Chondrocyte (in vitro differentiated cells): ENCODE measurements at places on chromosomes 6 and 20. TPM values are rescaled to one million over a fixed set of nuclear protein-coding genes. Genes with fewer than 3 reads are reported as not detected.

- peaks cover 62% of the 10 kb centered on the region for H3K4me1 ChIP-seq
- no peak overlapping the region for H3K4me3 ChIP-seq
- no peaks in the 10 kb centered on the region for H3K27me3 ChIP-seq
- peak overlapping the region; percentile 86 for H3K27ac ChIP-seq
- H3K36me3 ChIP-seq: peaks cover 8% of the 10 kb centered on the region
Observed at GRCh38 chr6:168545428-168545827, 104.4 kb downstream of the SMOC2 start.

SLC16A10 gene
- 0.02 TPM in 1 of 3 replicates, not detected in the others for total RNA-seq

DNA sequence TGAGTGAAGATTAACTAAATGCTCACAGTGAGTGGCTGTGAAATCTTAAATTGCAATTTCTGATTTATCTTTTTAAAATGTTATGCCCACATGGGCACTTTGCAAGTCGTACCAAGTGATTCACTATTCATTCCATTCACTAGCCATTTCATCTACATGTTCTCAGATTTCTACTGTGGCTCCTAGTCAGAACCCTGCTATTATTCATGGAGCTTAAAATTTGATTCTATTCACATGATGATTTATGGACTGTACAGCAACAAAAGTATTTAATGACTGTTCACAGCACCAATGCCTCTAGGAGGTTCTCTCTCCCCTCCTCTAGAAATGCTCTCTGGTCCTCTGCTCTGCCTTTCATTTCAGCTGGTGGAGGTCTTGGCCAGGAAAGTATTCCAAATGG is 133.5 kb upstream of the MAP3K7 start:
- no peaks in the 10 kb centered on the region for H3K36me3 ChIP-seq
- H3K4me1 ChIP-seq: no peaks in the 10 kb centered on the region
- DNase-seq: no peak
- peaks cover 9% of the 10 kb centered on the region for H3K27me3 ChIP-seq
- H3K4me3 ChIP-seq: no peak overlapping the region

GRCh38 chr6:170293341-170294231 is 2.7 kb upstream of the DLL1 start:
- no peak overlapping the region for H3K4me3 ChIP-seq
- peaks cover 42% of the 10 kb centered on the region for H3K27me3 ChIP-seq
- no peaks in the 10 kb centered on the region for H3K36me3 ChIP-seq
- no peak overlapping the region for H3K27ac ChIP-seq
- DNase-seq: no peak

ADGRB3 gene
- 1.5 TPM in 1 of 3 replicates, not detected in the others for total RNA-seq

DNA sequence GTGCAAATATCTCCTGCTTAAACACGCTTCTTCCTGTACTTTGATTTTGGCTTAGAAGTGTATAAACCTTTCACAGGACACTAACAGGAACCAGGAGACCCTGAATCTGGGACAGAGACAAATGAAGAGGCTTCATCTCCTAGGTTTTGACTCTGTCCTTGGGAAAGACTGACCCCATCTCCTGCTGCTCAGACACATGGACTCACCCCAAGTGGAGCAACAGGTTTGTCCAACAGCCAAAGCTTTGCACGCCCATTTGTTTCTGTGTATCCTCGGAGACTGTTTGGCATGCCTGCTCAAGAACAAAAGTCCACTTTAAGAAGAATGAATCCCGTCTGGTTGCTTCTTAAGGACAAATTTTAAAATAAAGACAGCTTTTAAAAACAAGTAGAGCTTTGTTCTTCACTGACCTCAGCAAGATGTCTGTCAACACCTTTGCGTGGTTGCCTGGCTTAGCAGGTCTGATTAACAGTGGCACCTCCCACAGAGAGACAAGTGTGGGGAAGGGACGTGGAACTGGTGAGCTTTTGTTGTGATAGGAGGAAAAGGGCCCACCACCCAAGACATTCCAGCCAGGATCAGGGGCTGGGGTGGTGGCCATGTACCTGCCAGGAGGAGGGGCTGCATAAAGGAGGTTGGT is 202.6 kb downstream of the SOD2 start:
- H3K27me3 ChIP-seq: peaks cover 10% of the 10 kb centered on the region
- no peaks in the 10 kb centered on the region for H3K4me1 ChIP-seq
- H3K36me3 ChIP-seq: no peaks in the 10 kb centered on the region
- H3K4me3 ChIP-seq: no peak overlapping the region

ADGRG6 gene
- 1.7 to 2.5 TPM (median 2.5 TPM) in 3 replicates for total RNA-seq

- no peak overlapping the region for H3K27ac ChIP-seq
- peaks cover 6% of the 10 kb centered on the region for H3K4me1 ChIP-seq
- H3K4me3 ChIP-seq: no peak overlapping the region
- H3K27me3 ChIP-seq: no peaks in the 10 kb centered on the region
- no peaks in the 10 kb centered on the region for H3K36me3 ChIP-seq
Observed at GRCh38 chr6:3585320-3585935, 128.6 kb upstream of the SLC22A23 start.

GPX5 gene
- not detected in 3 replicates for total RNA-seq

DNA sequence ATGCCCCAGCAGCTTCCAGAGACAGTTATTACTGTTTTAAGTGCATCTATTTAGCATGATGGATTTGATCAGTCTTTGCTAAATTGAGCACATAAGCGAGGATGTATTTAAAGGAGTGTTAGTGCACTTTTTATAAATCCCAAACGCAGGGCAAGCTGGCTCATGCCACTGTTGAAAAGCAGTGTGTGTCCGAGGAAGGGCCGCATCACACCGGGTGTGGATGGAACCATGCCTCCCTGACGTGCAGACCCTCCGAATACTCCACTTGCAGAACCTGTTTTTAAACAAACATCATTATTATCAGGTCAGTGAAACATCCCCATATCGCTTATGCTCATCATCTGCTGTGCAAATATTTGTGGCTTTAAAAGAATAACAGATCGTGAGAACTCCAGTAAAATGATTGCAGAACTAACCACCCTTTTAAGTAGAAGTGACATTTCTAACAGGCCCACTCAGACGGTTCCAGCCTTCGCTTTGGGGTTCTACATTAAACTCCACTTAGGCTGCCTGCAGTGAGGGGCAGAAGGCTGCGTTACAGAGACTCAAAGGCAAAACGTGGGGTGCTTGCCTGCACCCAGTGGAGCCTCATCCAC is 190.1 kb downstream of the CDH4 start:
- no peaks in the 10 kb centered on the region for H3K36me3 ChIP-seq
- peaks cover 7% of the 10 kb centered on the region for H3K27me3 ChIP-seq
- no peak overlapping the region for H3K27ac ChIP-seq
- no peak overlapping the region for H3K4me3 ChIP-seq
- H3K4me1 ChIP-seq: peaks cover 2% of the 10 kb centered on the region
- no peak for DNase-seq

GRCh38 chr20:4671015-4671414 is 50.7 kb upstream of the PRND start:
- H3K4me3 ChIP-seq: no peak overlapping the region
- H3K27ac ChIP-seq: no peak overlapping the region
- no peaks in the 10 kb centered on the region for H3K36me3 ChIP-seq
- no peaks in the 10 kb centered on the region for H3K4me1 ChIP-seq

DNA sequence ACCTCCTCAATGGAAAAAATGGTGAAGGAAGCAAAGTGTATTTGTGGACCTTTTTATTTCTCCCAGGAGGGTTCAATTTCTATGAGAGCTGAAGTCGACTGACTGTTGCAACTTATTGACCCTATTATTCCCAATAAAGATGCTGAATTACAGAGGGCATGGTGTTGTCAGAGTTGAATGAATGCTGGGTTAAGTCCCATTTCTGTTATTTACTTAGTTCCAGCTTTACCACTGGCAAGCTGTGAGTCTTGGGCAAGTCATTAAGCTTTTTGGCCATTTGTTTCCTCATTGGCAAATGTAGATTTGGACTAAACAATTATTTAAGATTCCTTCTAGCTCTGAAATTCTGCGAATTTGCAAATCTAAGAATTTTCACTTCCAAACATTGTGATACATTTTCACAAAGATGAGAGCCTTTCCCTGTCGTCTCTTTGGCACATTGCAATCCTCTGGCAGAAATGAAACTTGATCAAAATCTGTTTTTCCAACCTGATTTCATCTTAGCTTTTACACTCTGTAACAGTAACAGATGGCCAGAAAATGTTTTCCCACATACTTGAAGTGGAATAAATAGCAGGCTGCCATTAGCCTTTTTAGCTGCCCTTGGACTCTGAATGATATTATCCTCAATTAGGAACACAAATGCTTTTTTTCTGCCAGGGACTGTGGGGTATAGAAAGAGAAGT is 21.3 kb downstream of the BLTP3A start:
- peaks cover 35% of the 10 kb centered on the region for H3K4me1 ChIP-seq
- no peaks in the 10 kb centered on the region for H3K36me3 ChIP-seq
- no peak overlapping the region for H3K27ac ChIP-seq
- no peak overlapping the region for H3K4me3 ChIP-seq

- no peaks in the 10 kb centered on the region for H3K36me3 ChIP-seq
- no peak overlapping the region for H3K4me3 ChIP-seq
- H3K27me3 ChIP-seq: no peaks in the 10 kb centered on the region
- H3K27ac ChIP-seq: peak overlapping the region; percentile 92
- H3K4me1 ChIP-seq: peaks cover 45% of the 10 kb centered on the region
- no peak for DNase-seq
Observed at GRCh38 chr6:11353921-11354389, 121.5 kb upstream of the NEDD9 start.

DNA sequence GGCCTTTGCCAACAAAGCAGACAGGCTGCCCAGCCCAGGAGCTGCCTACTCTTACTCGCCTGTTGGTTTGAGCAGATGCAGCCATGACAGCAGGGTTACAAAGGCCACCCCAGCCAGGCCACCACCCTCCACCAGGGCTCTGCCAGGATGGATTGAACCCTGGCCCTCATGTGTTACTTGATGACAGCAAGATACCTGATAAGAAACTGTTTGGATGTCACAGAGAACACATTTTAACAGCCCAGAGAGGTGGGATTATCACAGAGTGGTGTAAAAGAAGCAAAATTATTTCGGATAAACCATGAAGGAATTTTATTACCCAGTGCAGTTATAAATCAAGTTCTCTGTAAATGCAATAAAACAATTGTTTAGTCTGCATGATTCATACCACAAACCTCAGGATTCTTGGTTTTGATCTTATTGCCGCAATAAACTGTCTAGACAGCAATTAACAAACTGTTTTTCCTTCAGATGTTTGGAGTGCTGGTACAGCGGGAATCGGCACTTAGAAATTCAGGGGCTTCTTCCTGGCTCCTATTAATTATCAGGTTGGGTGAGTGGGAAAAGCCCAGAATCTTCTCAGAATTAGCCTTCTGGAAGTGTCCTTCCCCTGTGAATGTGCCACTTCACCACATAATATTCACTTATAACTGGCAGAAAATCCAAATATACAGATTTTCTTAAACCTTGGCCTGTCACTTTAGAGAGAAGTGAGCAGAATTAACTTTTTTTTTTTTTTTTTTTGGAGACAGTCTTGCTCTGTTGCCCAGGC is 58.0 kb upstream of the SALL4 start:
- no peak for DNase-seq
- H3K27me3 ChIP-seq: no peaks in the 10 kb centered on the region
- no peaks in the 10 kb centered on the region for H3K36me3 ChIP-seq

GRCh38 chr6:132259070-132259469 is 142.2 kb downstream of the MOXD1 start:
- peaks cover 13% of the 10 kb centered on the region for H3K4me1 ChIP-seq
- H3K36me3 ChIP-seq: no peaks in the 10 kb centered on the region
- H3K4me3 ChIP-seq: no peak overlapping the region
- no peaks in the 10 kb centered on the region for H3K27me3 ChIP-seq
- DNase-seq: no peak

- no peak overlapping the region for H3K27ac ChIP-seq
- DNase-seq: no peak
- peaks cover 42% of the 10 kb centered on the region for H3K27me3 ChIP-seq
- H3K4me3 ChIP-seq: no peak overlapping the region
- H3K4me1 ChIP-seq: peaks cover 1% of the 10 kb centered on the region
Observed at GRCh38 chr6:33075208-33075567, 602 bp upstream of the HLA-DPB1 start.

DNA sequence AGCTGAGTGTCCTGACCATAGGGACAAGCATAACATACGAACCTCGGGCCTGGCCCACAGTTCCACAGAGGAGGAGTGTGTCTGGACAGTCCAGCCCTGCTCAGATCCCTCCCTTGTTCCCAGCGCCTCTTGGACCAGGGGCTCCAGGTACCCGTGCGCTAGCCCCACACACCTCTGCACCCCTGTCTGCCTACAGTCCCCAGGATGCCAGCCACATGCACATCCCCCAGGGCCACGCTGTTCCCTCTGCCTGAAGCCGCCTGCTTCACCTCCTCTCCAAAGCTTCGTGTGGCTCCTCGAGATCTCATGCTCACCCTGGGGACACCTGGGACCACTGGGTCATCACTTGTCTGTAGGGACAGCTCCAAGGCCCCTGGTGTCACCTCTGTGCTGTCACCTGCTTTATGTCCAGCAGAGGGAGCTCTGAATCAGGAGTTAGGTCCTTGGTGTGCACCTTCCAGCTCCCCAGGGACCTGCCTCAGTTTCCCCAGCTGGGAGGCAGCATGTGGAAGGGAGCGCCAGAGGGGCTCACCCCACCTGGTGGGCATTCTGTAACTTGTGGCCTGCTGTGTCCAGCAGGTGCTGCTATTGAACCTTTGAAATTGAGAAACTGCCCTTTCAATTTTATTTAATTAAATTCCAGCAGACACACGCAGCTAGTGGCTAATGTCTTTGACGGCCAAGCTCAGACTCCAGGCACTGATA is 7.3 kb upstream of the YTHDF1 start:
- DNase-seq: no peak
- peaks cover 24% of the 10 kb centered on the region for H3K4me1 ChIP-seq
- H3K36me3 ChIP-seq: no peaks in the 10 kb centered on the region
- H3K27ac ChIP-seq: peak overlapping the region; percentile 51

TSBP1 gene
- not detected in 3 replicates for total RNA-seq

DNA sequence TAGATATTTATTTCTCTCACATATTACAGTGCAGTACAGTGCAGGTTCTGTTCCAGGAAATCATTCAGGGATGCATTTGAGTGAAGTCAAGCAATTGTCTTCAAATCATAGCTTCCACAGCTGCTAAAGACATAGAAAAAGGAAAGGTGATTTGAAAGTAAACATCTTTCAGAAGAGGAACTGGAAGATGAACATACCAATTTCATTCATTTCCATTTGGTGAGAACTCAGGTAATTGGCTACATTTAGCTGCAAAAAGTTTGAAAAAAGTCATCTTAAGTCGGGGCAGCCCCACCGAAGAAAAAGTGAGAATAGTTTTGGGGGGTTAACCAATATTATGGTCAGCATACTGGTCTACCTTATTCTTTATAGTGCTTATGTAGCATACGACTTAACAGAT is 61.4 kb upstream of the IL20RA start:
- no peak overlapping the region for H3K4me3 ChIP-seq
- H3K4me1 ChIP-seq: no peaks in the 10 kb centered on the region
- peaks cover 2% of the 10 kb centered on the region for H3K27me3 ChIP-seq
- DNase-seq: no peak

DNA sequence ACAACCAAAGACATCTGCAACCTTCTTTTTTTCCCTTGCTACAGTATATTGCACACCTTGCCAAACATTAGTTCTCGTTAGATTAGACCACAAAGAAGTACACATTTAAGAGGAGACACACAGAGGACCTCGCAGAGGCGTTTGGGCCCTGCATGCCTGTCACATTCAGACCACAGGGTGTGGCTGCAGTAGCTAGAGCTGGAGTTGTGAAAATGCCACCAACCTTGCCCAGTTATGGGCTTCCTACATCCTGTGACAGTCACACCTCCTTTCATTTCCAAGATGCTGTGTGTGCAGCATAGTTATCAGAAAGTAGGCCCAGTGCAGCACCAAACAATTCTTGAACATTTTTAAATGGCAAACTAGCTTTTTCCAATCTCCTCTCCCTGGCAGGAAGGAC is 2.4 kb downstream of the SYNE1 start:
- no peak overlapping the region for H3K4me3 ChIP-seq
- DNase-seq: no peak
- no peak overlapping the region for H3K27ac ChIP-seq
